ENCODE measurements at places on chromosomes 7 and 10. TPM values are rescaled to one million over a fixed set of nuclear protein-coding genes. Genes with fewer than 3 reads are reported as not detected.

GRCh38 chr7:113368256-113368655, 249.9 kb upstream of the SMIM30 start:
- no peak for DNase-seq

DNA sequence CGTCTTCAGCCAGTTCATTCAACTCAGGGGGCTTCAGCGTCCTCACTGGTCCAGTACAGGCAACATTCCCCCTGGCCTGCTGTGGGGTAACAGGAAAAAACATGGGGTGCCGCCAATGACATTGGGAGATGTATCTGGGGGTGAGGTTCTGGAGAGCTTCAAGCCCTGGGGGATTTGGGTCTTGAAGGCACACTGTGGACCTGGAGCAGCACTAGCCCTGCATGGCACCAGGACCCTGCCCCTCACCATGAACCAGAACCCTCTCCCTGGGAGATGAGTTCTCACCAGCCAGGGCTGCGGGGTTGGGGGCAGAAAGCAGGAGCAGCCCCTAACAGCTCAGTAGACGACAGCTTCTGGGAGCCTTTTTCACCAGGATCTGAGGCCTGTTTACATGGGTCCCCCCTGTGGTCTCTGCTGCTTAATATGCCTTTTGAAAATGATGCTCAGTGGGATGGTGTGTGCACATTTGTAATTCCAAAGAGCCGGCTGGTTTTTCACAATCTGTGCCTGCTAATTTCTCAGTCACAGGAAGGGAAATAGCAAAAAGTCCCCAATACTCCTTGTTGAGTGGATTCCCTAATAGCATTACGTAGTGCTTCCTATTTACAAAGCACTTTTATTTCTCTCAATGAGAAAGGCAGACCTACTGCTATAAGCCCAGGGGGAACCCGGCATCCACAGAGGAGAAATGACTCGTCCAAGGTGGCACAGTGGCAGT, 509.5 kb downstream of the RPS24 start:
- DNase-seq = no peak

DNA sequence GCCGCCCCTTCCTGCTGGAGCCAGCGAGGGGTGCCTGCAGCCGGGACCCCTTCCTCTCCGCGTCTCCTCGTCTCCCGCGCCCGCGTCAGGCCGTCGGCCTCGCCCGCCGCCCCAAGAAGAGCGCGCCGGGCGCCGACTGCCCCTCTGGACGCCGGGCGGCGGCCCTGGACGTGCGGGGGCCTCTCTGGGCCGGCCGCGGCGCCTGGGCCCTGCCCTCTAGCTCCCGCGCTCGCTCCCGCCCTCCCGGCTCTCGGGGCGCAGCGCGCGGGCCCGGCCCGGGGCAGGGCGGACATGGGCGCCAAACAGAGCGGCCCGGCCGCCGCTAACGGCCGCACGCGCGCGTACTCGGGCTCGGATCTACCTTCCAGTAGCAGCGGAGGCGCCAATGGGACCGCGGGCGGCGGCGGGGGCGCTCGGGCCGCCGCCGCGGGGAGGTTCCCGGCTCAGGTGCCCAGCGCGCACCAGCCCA, 704 bp downstream of the ZNRF2 start:
- no peak for DNase-seq

DNA sequence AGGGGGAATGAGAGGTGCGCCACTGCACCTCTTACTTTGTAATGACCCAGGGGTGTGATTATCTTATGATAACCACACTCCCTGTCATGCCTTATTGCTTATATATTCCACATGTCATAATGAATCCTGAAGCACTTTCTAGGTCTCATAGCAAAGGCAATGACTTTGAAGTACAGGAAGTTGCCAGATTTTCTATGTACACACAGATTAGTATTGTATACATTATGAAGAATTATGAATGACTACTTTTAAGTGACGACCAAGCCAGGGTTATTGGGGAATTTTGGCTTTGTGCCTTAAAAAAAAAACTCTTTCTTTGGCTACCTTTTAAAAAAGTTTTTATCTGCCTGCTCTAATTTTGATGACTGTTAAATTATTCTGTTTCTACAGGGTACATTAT, 269.6 kb downstream of the MDFIC start:
- DNase-seq = no peak

DNA sequence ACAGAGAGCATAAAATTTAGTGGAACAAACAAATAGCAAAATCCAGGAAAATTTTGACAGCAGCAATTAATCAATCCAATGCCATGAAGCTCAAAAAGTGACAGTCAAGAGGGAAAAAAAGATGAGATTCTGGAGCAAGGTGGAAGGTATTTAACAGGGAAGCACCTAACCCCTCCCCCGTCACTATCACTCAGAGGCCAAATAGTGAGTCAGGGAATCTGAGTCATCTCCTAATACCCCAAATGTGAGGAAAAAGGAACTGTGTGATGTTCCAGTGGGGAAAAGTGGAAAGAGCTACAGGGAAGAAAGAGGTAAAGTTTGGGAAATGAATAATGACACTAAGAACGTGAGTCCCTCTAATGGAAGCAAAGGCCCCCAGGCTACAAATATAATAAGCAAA, 113.2 kb upstream of the PHF14 start:
- no peak for DNase-seq

GRCh38 chr7:137987968-137988367, 13.9 kb downstream of the CREB3L2 start:
- no peak for DNase-seq

DNA sequence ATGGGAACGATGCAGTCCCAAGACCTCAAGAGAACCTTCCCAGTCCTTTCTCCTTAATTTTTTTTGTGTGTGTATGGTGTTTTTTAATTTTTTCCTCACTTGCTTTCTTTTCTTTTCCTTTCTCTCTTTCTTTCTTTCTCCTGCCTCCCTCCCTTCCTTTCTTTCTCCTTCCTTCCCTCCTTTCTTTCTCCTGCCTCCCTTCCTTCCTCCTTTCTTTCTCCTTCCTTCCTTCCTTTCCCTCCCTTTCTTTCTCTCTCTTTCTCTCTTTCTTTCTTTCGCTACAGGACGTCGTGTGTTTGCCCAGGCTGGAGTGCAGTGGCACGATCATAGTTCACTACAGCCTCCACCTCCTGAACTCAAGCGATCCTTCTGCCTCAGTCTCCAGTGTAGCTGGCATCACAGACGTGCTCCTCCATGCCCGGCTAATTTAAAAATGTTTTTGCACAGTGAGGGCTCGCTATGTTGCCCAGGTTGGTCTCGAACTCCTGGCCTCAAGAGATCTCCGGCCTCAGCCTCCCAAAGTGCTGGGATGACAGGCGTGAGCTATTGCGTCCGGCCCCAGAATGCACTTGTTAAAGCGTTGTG, 709 bp upstream of the NIPSNAP2 start:
- no peak for DNase-seq

ARHGAP12 gene
- polyA plus RNA-seq = 48.2 TPM

- DNase-seq = no peak
These were observed 9.3 kb downstream of the CALML5 start for GRCh38 chr10:5490032-5490431.

GRCh38 chr10:60387531-60387930, 2.1 kb downstream of the ANK3 start:
- DNase-seq = peak; percentile 12

NEUROD6 gene
- 0.14 TPM for polyA plus RNA-seq

HOXA7 gene
- 24.3 TPM for polyA plus RNA-seq

GRCh38 chr7:154915600-154915999, 87.3 kb downstream of the PAXIP1 start:
- no peak for DNase-seq

GRCh38 chr10:47346581-47347302, 1.4 kb upstream of the RBP3 start:
- DNase-seq = no peak

- DNase-seq = no peak
These were observed 29.3 kb downstream of the CRHR2 start for GRCh38 chr7:30652698-30653641.
